ENCODE measurements at places on chromosomes 2 and 18.

GRCh38 chr2:100250645-100251044 lies 71.7 kb downstream of the LONRF2 start:
- DNase-seq, result no peak

GRCh38 chr2:119723186-119723585 lies 36.5 kb upstream of the PTPN4 start:
- DNase-seq, result peak; percentile 26

DNA sequence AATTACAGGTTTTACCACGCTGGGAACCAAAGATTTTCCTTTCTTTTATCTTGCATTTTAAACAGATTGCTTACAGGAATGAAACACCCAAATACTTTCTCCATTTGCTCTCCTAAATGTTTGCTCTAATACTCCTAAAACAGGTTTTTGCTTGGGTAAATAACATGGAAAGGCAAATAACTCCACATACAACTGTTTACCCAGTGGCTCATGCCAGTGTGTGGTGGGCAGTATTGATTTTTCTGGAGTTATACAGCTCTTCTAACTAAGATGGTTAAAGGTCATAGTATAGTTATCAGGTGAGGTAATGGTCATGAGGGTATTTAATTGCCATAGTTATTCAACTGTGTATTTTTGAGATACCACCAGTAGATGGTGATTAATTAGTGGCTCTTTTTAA lies 61.2 kb upstream of the RAB27B start:
- DNase-seq, result no peak

DNA sequence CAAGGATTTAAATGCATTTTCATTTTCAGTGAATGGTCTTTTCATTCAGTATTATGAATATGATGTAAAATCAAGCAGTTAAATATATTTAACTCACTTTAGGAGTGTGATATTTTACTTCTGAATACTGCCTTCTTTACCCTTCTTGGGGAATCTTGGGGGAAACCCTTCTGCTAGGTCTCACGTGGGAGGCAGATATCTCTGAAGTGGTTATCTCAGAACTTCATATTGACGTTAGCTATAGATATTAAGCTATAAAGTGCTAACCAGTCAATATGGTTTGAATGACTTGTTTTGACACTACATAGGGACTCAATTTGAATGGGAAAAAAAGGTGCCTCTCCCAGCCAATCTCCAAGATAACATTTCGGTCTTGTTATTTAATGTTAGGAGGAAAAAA lies 9.8 kb downstream of the REL start:
- no peak for DNase-seq

DNA sequence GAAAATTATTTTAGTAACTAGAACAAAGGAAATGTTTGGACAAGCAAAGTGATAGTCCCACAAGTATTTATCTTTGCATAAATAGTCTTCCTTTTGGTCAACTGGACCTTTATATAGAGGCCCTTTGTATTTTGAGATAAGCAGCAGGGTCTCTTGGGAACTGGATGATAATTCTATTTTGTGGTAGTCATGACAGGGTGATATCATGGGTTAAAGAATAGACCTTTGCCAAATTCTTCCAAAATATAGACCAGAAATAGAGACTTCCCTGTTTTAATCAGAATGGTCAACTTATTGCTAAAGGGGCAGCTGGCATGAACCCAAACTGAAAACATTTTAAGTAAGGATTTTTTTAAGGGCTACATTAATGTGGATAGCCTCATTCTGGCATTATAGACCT lies 10.5 kb downstream of the PLEK start:
- no peak for DNase-seq

GRCh38 chr18:57772387-57772799 lies 30.7 kb downstream of the ATP8B1 start:
- DNase-seq, result no peak

DNA sequence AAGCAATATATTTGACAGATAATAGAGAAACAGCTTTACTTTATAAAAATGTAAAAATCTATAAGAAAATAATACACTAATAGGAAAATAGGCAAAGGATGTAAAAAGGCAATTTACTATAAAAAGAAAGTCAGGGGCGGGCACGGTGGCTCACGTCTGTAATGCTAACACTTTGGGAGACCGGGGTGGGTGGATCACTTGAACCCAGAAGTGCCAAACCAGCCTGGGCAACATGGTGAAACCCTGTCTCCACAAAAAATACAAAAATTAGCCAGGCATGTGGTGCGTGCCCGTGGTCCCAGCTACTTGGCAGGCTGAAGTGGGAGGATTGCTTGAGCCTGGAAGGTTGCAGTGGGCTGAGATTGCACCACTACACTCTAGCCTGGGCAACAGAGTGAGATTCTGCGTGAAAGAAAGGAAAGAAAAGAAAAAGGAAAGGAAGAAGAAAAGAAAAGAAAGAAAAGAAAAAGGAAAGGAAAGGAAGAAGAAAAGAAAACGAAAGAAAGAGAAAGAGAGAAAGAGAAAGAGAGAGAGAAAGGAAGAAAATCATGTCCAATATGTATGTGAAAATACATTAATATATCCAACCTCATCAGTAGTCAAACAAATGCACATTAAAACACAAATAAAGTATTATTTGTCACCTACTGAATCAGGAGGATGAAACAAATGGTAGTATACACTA lies 65.1 kb downstream of the ADD2 start:
- DNase-seq, result no peak

DNA sequence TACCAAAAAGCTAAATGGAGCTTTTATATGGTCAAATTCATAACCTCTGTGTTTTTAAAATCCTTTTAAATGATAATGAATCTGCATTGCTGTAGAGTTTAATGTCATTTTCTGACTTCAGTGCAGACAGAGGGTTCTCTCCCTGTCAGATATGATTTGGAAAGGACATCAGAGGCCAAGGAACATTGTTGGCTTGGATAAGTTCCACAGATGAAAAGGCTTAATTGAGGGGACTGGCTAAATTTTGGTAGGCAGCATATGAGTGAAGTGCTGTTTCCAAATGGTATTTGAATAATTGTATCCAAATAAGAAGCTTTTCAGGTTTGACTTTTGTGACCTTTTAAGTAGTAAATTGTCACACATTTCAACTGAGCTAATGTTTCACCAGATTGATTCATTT lies 124.6 kb upstream of the KCNH7 start:
- DNase-seq, result no peak

GRCh38 chr2:1990151-1990589 lies 245.9 kb upstream of the PXDN start:
- DNase-seq, result no peak

GRCh38 chr2:159094173-159094737 lies 125.8 kb downstream of the TANC1 start:
- no peak for DNase-seq

DNA sequence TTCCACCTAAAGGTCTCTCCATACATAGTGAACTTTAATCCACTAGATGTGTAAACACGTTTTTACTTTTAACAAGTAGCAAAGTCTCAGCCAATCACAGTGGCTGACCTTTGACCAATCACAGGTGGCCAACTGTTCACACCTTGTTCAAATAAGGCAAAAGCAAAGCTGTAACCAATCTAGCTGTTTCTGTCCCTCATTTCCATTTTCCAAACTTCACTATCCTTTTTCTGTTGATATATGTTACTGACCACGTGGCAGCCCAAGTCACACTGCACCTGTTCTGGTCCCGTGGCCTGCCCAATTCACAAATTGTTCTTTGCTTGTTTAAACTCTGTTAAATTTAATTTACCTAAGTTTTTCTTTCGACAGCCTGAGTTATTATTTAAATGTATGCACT lies 393.5 kb upstream of the NETO1 start:
- DNase-seq, result no peak

GRCh38 chr2:176161825-176162626 lies 4.9 kb downstream of the HOXD3 start:
- DNase-seq, result peak; percentile 35

DNA sequence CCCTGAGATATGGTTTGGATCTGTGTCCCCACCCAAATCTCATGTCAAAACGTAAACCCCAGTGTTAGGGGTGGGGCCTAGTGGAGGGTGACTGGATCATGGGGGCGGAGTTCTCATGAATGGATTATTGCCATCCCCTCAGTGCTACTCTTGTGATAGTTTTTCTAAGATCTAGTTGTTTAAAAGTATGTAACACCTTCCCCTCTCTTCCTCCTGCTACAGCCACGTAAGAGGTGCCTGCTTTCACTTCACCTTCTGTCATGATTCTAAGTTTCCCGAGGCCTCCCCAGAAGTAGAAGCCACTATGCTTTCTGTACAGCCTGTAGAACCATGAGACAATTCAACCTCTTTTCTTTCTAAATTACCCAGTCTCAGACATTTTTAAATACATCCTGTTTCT lies 16.9 kb downstream of the PUM2 start:
- no peak for DNase-seq

DNA sequence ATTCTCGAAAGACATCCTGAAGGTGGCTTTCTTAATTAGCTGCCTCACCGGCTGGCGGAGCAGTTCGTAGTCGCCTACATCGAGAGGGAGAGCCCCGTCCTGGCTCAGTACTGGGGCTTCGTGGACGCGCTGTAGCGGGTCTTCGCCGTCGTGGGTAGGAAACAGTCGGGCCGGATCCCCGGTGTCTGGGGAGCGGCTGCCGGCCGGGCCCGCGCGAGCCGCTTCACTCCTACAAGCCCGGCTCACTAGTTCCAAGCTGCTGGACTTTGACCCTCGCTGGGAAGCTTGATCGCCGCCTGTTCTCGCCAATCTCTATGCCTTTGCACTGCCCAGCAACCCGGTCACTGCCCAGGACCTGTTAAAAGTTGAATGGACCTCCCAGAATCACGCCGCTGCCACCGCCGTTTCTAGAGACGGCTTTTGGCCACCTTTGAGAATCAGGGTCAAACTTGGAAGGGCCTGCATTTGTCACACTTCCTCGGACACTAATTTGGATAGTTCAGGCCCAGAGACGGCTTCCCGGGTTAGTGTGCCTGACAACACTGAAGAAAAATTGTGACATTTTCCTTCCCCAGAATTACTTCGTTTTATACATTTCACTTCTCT lies 41.4 kb upstream of the AKAIN1 start:
- DNase-seq, result peak; percentile 60

Measured in neural progenitor cell (in vitro differentiated cells).